ENCODE measurements at places on chromosomes 2 and 18.
A peak's percentile ranks its signal among the peaks of the same experiment; 100 is the strongest.

DNA sequence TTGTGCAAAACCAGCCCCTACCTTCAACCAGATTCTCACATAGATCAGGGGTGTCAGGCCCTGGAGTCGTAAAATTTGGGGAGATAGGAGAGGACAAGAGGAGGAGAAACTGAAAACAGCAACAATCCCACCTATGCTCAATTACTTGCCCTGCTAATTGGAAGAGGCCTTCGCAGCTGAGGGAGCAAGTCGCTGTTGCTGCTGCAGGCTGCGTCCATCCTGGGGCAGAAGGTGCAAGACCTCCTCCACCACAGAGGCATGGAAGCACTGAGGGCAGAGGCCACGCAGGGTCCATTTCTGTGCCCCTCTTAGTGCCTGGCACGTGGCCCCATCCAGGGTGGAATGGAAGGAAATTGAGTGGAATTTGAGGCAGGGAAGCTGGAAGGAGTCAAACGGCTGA lies 36.5 kb downstream of the CNGA3 start:
- DNase-seq: no peak

- peak; percentile 57 for DNase-seq
Measured at GRCh38 chr2:7191932-7192331, 274.7 kb downstream of the RNF144A start.

DNA sequence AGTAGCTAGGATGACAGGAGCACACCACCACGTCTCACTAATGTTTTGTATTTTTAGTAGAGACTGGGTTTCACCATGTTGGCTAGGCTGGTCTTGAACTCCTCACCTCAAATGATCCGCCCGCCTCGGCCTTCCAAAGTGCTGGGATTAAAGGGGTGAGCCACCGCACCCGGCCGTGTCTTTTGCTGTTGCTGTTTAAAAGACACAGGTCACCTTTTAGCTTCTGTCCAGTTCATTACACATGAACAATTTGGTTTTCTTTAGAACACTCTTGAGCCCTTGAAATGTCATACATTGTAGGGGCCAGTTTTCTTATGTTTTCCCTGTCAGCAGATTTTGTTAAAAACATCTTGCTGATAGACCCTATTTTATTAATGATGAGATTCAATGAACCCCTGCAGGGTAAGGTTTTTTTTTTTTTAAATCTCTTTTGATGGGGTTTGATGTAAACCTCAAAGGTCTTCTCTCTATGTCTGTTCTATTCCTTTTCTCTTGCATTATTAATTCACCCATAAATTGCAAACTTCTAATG lies 61.0 kb upstream of the AGPS start:
- DNase-seq: no peak

GRCh38 chr2:205758500-205758899 lies 76.2 kb downstream of the NRP2 start:
- DNase-seq: no peak

DNA sequence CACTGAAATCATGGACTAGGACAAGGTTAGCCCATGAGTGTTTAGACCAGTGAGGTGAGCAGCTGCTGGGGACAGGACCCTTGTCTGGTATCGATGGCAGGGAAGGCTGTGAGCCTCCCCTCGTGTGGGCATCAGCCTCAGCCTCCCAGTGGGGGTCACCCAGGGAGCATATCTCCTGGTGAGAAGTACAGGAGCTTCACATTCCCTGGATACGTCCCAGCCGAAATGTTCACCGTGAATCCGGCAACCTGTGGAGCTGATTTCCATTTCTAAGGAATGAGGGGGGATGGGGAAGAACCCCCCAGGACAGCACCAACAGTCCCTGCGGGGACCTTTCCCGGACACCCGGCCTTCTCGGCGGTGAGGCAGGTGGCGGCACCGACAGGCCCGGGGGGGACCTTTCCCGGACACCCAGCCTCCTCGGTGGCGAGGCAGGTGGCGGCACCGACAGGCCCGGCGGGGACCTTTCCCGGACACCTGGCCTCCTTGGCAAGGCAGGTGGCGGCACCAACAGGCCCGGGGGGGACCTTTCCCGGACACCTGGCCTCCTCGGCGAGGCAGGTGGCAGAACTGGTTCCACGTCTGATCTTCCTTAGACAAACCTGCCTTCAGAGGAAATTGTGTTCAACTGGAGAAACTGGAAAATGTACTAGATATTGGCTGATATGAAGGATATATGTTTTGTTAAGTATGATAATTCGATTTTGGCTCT lies 21.2 kb downstream of the RTP5 start:
- no peak for DNase-seq

- no peak for DNase-seq
Measured at GRCh38 chr2:2619995-2620394, 288.9 kb upstream of the MYT1L start.

GRCh38 chr2:37753758-37754157 lies 82.3 kb upstream of the CDC42EP3 start:
- DNase-seq: no peak

GRCh38 chr18:24785019-24785418 lies 324.6 kb downstream of the HRH4 start:
- peak; percentile 26 for DNase-seq

GRCh38 chr18:60654298-60654697 lies 281.7 kb upstream of the MC4R start:
- DNase-seq: no peak

GRCh38 chr2:83786140-83786539 lies 672.9 kb downstream of the SUCLG1 start:
- no peak for DNase-seq

GRCh38 chr18:51235009-51235789 lies 37.7 kb upstream of the MEX3C start:
- no peak for DNase-seq

DNA sequence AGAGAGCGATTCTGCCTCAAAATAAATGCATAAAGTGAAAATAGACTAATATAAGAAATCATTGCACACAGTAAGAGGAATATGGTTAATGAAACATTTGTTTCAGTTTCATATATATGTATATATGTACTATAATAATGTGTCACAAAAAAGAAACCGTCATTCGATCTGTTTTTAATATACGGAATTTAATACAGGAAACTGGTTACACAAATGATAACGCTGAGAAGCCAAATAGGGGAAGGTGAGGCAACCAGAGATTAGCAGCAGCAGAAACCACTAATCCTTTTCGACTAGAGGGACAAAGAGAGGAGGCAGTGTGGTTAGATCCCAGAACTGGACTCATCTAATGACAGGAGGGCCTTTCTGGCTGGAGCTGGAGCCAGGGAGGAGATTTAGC lies 64.2 kb upstream of the GREB1L start:
- DNase-seq: no peak

GRCh38 chr2:205130111-205130829 lies 552.0 kb upstream of the NRP2 start:
- no peak for DNase-seq

DNA sequence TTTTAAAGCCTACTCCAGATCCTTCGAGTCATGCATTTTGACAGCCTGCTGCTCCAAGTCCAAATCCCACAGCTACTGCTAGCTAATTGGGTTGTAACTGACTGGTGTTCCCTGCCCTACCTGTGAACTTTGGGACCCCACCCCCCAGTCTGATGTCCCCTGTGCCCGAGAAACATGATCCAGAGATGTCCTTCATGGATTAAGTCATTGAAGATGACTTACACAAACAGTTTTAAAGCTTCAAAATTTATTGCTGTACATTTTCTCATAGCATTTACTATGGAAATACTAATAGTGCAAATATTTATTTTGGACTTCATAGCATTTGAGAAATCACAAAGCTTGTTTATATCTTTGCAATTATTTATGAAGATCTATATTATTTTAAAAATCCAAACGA lies 73.1 kb downstream of the MBD2 start:
- DNase-seq: no peak
